ENCODE measurements at places on chromosomes 16 and 17.
A peak's percentile ranks its signal among the peaks of the same experiment; 100 is the strongest.

DNA sequence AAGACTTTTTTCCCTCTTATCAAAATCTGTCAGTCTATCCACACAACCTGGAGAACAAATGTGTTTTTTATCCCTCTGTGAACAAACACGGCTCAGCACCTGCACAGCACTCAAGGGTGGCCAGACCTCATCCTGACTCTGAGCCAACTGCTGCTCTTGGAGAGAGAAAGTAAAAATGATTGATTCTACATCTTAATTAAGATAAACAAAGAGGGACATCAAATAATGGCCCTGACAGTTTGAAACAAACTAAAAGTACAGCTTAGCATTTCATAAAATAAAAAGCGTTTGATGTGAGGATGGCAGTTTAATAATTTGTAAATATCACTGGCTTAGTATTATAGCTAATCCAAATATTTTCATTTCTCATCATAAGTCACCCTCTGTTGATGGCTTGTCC lies 106.2 kb downstream of the SNX11 start:
- no peak for DNase-seq

DNA sequence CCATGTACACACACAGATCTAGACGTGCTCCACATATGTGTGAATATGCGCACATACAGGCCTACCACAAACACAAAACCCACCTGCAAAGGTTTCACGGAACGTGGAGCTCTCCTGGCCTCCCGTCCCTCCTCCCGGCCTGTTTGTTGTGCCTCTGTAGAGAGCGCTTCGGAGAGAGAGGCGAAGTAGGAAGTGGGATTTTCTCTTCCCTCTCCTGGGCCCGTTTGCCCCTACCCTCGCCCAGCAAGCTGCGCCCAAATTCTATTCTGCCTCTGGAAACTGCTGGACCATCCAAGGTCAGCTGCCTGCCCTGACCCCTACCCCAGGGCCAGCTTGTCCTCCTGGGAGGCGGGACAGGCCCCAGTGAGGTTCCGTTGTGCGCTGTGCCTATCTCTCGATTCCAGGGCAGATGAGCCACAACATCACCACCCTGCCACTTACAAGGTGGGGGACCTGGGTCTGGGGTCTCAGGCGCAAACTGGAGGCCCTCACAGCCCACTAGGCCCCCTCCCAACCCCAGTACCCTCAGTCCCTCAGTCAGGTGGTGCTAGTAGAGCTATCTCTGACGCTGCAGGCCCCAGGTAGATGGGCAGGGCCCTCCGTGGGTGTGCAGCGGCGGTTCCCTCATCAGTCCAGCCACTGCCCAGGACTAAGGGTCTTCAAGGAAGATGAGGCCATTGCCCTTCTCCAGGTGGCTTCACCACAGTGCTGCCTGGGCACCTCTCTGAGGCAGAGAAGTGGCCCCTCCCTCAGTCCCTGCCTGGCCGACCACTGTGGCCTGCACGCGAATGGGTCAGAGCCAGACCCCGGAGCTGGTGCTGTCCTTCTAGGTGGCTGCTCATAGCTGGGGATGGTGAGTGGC lies 54.2 kb downstream of the BEAN1 start:
- no peak for DNase-seq

DNA sequence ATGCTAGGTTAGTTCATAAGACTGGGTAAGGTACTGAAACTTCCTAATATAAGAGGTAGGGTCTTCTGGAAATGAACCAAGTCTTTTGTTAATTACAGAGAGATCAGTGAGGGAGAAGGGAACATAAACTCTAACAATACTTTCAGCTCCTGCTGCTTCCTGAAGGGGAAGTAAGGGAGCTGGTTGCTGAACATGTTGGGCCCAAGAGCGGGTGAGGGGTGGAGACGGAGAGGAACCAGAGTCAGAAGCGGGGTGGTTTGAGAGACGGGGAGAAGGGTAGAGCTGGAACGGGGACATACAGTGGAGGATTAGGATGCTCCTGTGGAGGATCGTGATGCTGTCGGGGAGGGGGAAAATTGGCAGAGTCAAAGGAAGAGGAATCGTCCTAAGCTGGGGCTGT lies 11.5 kb upstream of the ZNF747 start:
- no peak for DNase-seq

DNA sequence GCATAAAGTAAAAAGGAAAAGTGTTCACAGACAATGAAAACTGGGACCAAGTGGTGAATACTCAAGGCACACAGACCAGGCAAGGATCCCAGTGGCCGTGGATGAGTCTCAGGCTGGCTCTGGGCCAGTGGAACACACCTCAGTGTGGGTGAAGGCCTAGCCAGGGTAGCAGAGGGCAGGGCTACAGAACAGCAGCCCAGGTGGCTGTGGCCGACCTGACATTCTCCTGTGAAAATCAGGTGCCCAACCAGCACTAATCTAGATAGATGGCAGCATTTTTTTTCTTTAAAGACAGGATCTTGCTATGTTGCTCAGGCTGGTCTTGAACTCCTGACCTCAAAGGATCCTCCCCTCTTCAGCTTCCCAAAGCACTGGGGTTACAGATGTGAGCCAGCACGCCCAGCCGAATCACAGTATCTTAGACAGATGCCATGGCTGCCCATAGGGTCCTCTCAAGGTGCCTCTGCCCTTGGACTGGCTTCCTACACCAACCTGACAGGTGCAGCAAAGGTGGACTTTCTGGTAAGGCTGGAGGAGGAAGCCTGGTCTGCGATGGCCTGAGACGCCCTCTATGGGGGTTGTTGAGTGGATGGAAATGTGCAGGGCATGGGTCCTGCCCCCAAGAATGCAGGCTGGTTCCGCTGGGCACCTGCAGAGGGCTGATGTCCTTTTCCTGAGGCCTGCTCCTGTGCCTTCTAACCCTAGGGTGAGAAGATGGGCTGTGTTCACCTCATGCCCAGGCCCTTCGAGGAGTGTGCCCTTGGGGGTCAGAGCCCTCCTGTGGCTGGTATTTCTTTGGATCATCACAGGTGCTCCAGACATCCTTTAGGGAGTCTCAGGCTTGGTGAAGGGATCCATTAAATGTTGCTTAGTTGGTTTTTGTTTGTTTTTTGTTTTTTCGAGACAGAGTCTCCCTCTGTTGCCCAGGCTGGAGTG lies 3.8 kb upstream of the P4HB start:
- DNase-seq: no peak

DNA sequence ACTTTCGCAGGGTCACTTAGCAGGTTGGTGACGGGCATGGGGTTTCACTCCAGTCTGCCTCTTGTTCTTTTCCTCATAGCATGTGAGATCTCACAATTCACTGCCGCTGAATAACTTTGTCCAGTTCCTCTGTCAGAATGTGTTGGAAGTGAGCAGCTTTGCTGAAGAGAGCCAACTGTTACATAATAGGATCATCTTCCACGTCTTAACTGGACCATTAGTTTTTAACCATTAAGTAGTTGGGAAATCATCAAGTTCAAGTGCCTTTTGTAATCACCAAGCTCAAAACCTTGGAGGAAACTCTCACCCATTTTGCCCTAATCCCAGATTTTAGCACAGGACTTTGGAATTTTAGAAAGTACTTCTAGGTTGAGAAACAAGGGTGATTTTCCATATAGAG lies 290.6 kb downstream of the WWOX start:
- DNase-seq: no peak

- no peak for DNase-seq
Observed at GRCh38 chr17:83106913-83107655, 27.7 kb downstream of the METRNL start.

GRCh38 chr17:2146132-2146871 lies 91.4 kb downstream of the HIC1 start:
- no peak for DNase-seq

DNA sequence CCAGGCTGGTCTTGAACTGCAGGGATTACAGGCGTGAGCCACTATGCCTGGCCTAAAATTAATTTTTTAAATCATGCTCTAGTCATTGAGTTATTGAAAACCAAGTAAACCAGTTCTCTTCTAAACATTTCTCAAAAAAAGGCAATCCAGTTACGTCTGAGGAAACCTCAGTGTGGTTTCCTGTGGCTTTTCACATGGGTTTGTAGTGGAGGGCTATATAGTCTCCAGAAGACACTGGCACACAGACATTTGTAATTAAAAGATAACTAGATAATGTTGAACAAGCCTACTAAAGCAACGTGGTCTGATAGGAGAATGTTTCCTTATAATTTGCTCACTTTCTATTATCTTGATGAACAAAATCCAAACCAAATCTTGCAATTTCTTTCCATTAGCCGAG lies 5.2 kb upstream of the TOB1 start:
- no peak for DNase-seq

DNA sequence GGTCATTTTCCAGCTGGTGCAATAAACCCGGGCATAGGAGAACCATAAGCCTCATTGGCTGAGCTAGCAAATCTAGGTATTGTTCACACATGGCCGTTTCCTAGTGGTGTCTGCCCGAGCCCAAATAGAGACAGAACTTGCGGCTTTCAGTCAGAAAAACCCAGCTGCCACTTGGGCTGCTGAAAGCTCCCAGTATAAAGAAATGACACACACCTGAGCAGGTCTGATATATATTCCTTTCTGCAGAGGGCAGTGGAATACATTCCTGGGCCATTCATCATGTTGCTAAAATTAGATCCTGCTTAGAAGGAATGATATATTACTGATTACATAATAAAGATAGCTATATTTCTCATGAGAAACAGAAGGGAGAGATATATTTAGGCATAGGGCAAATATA lies 83.9 kb upstream of the IRX5 start:
- peak; percentile 1 for DNase-seq

DNA sequence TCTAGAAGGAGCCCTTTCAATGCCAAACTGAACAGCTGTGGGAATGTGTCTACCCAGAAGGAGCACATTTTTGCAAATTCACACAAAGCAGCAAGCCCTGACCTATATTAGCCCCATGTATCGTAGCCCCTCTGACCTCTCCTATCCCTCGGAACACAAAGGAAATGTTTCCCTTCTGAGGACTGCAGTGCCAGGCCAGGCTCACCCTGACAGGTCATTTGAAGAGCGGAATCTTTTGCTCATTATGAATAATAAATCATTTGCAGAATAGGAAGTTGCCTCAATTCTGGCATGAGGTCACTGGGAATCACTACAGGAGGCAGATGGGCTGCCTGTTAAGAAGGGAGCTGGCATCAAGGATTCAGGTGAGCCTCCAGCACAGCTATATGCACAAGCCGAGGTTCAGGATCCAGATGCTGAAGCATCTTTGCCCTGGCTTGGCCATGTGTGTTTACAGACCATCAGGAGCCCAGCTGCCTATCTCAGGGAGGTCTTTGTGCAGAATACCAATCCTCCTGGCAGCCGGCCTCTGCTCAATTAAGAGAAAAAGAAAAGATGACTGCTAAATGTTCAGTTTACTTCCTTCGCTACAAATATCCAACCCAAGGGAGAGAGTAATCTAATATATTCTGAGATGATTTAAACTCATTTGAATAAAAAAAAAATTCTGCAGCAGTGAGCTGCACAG lies 119.4 kb downstream of the USP31 start:
- no peak for DNase-seq

GRCh38 chr16:3009568-3010390 lies 2.9 kb upstream of the CLDN9 start:
- DNase-seq: peak; percentile 98

DNA sequence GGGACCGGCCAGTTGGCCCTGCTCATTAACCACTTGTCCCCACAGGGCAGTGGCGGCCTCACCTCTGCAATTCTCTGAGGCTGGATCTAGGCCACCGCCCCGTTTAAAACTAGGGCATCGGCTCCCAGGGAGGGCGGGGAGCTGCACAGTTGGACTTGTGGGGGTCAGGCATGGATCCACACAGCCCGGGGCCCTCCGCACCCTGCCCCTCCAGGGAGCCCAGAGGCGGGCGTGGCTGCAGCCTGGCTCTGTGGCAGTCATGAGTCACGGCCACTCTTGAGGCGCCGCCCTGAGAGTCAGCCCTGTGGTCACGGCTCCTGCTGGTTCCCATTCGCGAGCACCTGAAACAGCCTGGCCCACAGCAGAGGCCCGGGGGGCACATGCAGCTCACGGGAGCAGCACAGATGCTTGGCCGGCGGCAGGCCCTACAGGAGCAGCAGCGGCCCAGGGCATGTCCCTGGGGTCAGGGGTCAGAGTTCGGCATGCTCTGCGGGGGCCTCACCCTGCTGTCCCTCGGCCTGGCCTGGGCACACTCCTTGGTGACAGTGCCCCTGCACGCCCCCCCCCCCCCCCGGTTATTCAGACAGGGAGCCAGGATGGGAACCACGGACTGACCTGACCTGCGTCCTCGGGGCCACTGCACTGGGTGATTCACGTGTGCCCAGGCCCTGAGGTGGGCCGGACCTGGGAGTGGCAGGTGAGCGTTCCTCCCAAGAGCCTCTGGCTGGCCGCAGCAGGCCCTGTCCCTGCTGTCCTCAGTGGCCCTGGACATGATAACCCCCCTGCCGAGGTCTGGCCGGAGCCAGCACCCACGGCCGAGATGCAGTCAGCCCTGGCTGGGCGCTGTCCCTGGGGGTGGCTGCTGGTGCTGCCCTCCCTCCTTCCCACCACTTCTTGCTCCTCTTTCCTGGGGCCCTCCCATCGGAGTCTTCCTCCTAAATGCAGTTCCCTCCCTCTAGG lies 8.2 kb downstream of the CAPN15 start:
- peak; percentile 99 for DNase-seq

- no peak for DNase-seq
Observed at GRCh38 chr17:2595716-2596115, 2.3 kb downstream of the PAFAH1B1 start.

DNA sequence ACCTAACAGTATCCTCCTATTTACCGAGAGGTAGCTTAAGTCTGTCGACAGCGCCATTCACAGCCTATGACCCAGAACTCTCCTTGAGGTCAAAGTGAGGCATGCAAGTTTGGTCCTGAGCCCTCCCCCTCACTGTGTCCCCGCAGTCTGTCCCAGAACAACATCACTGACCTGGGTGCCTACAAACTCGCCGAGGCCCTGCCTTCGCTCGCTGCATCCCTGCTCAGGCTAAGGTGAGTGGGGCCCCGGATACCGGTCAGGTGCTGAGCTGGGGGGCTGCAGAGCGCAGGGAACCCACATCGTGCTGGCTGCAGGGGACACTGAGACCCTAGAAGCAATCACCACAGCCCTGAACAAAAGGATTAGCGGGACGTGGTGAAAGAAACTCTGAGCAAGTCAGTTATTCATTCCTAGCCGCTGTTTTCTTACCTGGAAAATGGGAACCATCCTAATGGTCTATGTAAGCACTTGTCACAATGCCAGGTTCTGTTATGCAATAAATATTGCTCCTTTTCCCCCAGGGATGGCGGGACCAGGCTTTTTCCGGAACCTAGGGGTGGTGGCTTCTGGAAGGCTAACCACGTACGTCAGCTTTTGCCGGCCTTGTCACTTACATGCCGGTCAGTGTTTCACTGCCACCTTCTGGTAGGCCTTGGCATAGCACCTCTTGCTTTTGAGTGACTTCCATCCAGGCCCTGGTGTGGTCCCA lies 23.8 kb downstream of the DEXI start:
- peak; percentile 62 for DNase-seq

GRCh38 chr16:287298-287811 lies 4.4 kb downstream of the PDIA2 start:
- DNase-seq: no peak

GRCh38 chr16:52547834-52548215 lies 882 bp upstream of the TOX3 start:
- no peak for DNase-seq

- DNase-seq: no peak
Observed at GRCh38 chr17:30091771-30092170, 24.8 kb upstream of the NSRP1 start.

Data from PC-9 (cell line).